PC-9 (cell line): ENCODE measurements at places on chromosomes 2 and 18.

- no peak for DNase-seq
These were observed 52.7 kb upstream of the FRZB start for GRCh38 chr2:182918961-182919652.

DNA sequence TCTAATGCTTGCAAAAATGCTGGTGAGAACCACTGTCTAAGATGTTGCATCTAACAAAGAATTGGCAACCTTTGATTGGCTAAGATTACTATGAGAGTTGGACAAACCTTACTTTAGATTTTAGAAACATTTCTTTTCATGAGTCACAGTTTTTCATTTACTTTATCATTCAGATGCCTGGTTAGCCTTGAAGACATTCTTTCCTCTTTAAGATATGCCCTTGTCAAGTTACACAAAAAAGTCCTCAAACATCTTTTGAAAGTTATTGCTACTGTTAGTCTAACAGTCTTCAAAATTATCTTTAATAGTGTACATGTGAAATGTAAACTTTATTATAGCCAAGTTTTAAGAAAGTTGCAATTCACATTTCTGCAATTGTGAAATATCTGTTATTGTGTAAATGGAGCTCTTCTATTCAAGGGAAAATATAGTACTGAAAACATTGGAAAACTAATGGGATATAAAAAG, 276.3 kb downstream of the RND3 start:
- DNase-seq = no peak

DNA sequence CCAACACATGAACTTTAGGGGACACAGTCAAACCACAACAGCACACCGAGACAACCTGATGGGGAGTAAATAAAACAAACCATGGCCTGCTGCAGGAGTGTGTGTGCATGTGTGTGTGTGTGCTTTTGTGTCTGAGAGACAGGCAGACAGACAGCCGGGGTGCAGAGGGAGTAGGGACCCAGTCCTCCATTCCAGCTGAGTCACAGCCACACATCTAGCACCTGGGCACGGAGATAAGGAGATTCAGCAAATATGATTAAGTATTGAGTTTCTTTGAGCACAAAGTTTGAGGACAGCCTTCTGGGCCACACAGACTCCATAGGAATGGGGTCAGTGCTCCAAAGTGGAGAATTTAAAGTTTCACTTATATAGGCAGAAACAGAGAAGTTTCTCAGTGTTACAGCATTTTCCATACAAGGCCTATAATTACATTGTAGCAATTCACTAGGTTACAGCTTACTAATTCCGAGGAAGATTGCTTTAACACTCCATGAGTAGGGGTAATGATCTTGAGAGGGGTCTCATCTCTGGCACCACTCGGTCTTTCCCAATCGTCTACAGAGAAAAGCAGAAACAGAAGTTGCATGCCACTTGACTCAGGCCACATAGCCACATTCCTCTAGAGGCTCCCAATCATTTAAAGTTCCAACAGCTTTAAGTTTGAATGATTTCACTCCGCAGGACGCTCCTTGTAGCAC, 30.8 kb upstream of the PRLH start:
- no peak for DNase-seq

DNA sequence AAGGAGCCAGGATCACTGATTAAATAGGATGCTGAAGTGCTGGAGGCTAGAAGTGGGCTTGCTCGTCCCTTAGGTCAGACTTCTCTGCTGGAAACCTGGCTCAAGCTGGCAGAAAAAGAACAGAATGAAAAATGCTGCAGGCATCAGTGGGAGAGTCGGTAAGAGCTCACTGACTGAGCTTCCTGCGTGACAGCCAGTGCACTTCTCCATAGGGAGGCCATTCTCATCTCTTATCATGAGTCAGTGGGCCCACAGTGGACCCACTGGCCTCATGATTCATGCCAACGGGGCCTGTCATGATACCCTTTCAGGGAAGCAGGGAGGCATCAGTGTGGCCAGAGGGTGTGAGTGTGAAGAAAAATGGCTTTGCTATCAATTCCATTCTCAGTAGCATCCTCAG, 498.2 kb downstream of the PTPRM start:
- no peak for DNase-seq

- DNase-seq = no peak
These were observed 163.9 kb downstream of the GFPT1 start for GRCh38 chr2:69222953-69223658.

DNA sequence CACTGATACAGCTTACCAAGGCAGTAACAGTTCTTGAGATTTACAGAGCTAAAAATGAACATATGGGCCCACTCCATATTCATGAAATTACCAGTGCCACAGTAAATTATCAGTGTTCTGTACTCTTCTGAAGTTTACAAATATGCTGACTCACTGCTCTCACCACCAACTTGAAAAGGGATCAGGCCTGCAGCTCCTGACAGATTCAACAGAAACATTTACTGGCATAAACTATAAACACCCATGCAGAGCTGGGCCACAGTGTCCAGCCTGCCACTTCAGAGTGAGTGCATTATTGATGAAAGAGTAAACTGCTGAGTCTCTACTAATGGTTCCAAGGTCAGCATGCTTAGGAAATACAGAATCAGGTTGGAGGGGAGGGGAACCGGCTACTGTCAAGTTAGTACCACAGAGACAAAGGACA, 83.1 kb downstream of the FARSB start:
- no peak for DNase-seq

DNA sequence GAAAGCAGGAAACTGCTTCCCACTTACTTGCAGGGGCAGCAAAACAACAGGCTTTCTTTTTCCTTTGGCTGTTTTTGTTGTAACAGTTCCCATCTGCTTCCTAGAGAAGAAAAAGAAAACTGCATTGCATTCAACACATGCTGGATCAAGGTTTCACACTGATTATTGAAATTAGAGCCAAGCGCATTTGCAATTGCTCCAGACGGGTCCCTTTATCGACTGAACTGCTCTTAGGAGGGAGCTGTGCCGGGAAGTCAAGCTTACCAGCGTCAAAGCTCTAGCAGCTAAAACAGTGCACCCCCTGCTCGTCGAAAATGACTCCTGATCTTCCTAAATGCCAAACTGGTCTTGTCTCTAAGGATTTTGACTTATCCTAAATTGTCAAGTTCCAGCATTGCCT, 164.0 kb upstream of the SESTD1 start:
- no peak for DNase-seq

GRCh38 chr2:172241222-172241621, 138.5 kb upstream of the DLX2 start:
- DNase-seq = no peak

GRCh38 chr2:59702026-59702425, 851.4 kb downstream of the BCL11A start:
- DNase-seq = no peak

DNA sequence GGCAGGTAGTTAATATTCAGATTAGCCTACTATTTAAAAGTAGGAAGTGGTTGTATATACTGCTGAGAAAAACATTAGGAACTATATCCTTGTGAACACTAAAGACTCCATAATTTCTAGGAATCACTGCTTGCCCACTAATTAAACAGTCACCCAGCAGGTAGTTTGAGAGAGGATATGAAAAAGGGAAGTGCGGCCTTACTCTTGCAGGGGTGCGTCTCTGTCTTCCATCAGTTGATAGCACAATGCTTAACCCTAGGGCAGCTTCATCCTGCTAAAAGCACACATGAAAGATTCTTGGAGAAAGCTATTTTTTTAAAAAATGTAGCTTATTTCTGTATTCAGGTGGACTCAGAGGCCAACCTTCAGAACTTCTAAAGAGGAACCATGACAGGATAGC, 53.1 kb upstream of the ATP5MC3 start:
- no peak for DNase-seq

DNA sequence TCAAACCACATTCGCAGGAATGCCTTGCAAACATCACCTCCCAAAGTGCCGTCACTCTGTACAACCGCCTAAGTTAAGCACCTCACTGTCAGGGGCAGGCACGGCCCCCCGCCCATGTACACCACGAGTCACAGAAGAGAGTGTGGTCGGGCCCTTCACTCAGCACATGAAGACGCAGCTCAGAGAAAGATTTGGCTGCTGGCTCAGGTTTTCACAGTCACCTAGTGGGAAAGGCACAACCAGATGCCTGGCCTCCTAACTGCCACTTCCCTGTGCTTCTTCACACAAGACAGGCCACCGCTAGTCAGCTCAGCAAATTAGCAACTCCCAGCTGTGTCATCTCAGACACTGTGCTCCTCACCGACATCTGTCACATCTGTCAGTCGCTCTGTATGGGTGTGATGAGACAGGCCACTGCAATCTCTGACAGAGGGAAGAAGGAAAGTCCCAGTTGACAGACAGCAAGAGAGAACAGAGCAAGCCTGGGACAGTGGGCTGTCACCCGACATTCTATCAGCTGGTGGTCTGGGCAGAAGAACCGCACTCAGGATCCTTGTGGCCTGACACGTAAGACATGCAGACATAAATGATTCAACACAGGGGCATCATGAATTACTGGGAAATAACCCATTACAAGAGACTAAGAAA, 60.8 kb downstream of the CRACDL start:
- no peak for DNase-seq

DNA sequence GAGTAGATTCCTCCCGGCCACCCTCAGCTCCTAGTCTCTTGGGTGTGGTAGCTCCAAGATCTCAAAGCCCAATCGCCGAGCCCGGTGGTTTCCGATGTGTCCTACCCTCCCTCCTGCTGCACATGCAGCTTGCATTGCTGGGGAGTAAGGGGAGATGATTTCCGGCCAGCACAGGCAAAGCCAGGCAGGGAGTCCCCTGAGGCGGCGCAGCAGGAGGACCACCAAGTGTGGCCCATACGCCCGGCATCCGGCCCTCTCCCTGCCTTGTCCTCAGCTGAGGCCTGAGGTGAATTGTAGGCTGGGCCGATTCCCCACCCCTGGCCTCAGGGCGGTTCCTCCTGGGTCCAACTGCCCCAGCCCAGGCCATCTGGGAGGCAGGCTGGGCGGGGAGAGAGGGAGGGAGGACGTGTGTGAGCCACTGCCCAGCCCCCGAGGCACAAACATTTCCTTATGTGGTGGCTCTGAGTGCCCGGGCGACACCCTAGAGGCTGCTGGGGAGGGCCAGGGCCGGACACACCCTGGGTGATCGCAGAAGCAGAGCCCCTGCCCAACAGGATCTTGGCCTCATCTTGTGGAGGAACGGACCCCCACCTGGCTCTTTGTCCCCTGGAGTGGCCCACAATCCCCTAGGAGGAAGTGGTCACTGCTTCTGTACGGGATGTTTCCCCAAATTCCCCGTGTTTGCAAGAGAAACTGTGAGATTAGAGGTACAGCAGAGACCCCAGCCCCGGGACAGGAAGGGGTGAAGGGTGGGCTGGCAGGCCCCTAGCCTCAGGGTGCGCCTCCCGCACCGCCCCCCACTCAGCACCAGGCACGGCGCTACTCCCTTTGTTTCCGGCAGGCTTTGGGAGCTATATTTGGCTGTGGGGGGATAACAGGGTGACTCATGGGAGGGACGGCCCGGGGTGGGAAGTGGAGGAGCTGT, 41.9 kb upstream of the PTMA start:
- peak; percentile 94 for DNase-seq

- DNase-seq = no peak
These were observed 153.7 kb downstream of the GALNT3 start for GRCh38 chr2:165640247-165640929.

DNA sequence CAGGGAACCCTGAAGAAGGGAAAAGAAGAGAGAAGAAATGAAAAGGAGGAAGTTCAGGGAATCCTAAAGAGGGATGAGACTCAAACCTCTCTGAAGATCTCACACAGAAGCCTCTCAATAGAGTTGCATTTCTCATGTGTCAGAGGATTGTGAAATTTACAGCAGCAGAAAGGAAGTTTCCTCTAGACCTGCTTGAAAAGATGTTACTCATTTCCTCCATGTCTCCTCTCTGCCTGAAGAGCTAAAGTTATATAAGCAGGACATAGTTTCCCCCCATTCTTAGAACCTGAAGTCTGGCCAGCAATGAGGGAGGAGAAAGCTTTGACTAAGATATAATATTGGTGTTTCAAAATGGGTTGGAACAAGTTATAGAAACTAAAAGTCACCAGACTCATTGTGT, 1155.6 kb downstream of the LRP1B start:
- DNase-seq = no peak

- no peak for DNase-seq
These were observed 60.7 kb downstream of the SH3RF3 start for GRCh38 chr2:109189751-109190150.

DNA sequence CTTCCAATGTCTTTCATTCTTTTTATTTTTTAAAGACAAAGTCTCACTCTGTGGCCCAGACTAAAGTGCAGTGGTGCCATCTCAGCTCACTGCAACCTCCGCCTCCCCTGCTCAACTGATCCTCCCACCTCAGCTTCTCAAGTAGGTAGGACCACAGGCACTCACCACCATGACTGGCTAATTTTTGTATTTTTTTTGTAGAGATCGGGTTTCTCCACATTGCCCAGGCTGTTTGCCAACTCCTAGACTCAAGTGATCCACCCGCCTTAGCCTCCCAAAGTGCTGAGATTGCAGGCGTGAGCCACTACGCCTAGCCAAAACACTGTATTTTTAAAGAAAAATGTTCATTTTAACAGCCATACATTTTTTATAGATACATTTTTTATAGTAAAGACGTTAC, 12.7 kb downstream of the GCKR start:
- DNase-seq = peak; percentile 38

DNA sequence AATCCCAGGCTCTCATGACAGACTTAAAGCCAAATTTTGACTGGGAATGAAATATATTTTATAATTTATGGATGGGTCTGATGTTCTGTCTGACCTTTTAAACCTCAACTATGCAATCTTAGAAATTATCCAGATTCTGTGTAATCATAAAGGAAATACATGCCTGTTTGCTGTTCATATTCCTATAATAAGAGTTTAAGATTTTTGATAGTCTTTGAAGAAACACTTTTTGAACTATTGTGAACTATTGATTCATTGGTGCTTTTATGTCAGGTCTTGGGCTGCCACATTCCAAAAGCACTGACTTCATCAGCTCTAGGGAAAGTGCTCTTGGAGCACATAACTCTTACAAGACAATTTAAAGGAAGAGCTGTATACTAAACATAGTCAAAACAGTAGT, 64.2 kb downstream of the CCDC150 start:
- DNase-seq = no peak

DNA sequence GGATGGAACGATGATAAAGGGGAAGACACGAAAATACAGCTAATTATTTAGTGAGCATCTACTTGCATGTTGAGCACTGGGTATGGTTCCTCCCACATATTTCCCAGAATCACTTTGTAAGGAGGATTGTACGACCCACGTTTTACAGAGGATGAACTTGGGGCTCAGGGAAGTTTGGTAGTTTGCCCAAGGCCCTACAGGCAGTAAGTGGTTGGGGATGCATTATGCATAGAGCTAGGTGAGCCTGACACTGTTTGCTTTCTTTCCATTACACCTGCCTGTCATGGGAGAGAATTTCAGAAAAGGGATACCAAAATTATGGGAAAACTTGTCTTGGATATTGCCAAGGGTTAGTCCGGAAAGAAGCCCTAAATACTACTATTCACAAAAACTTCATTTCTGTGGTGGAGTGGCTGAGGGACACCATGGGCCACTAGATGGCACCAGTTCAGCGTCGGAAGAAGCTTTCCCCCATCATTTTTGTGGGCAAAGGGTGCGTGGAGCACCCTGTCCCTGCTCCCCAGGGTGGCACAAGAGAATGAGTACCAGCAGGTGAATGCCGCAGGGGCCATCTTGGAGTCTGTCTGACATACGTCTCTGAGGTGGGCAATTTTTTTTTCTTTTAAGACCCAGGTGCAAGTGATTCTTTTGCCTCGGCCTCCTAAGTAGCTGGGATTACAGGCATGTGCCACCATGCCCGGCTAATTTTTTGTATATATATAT, 23.5 kb upstream of the C18orf32 start:
- DNase-seq = peak; percentile 42

- DNase-seq = no peak
These were observed 69.0 kb downstream of the ANKRD44 start for GRCh38 chr2:197241596-197241995.

- DNase-seq = no peak
These were observed 238.9 kb downstream of the FHOD3 start for GRCh38 chr18:36536426-36536825.

- no peak for DNase-seq
These were observed 103.2 kb downstream of the AKAIN1 start for GRCh38 chr18:5093902-5094301.
